ENCODE measurements at places on chromosomes 13 and 19.

DNA sequence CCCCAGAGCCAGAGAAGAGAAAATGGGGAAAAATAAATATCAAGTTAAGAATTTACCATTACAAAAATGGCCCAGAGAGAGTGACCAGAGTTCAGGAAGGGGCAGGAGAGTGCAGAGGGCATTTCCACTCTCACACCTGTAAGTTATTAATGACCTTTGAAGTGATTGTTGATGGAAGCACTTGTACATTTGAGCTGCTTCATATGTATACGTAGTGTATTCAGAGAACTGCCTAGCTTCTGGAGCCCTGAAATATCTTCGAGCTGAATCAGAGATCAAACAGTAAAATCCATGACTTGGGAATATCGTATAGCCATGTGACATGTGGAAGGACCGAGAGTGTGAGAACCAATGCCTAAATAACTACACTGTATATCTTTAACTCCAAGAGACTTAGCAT, 49.2 kb upstream of the PCCA start:
- DNase-seq = no peak

GRCh38 chr13:23007426-23007825, 173.4 kb upstream of the SGCG start:
- DNase-seq = no peak

DNA sequence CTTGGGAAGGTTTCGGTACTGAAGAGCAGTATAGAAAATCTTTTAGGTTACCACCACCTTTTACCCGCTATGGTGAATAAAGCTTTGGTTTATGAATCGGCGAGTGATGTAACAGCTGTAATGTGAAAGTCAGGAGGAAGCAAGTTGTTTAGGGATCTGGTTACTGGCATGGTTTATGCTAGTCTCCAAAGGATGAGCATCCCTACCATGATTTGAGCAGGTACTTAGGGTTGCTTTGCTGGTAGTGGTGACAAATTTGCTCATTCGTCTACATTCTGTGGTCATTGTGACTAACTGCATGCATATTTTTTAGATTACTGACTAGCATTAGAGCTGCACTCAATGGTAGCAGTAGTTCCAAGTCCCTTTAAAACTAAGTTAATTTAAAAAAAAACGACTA, 104.1 kb downstream of the FRY start:
- no peak for DNase-seq

- no peak for DNase-seq
These were observed 58.5 kb upstream of the SLITRK1 start for GRCh38 chr13:83940742-83941141.

- no peak for DNase-seq
These were observed 213.5 kb downstream of the DLEU7 start for GRCh38 chr13:50629966-50630365.

DNA sequence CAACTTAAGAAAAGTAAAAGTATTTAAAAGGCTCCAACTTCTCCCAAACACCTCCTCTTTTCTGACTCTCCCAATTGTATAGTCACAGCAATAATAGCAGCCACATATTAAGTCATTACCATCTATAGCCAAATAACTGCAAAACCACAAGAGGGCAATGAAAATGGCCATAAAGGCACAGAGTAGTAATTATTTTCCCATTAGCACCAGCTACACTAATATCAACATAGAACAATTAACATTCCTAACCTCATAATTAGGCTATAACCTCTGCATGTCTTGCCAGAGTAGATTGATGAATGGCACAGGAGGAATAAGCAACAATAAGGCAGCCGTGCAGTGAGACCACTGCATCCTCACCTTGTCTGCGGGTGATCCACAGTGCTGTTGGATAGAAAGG, 226.4 kb upstream of the SERP2 start:
- DNase-seq = no peak

GRCh38 chr19:12828494-12828893, 5.9 kb downstream of the RTBDN start:
- no peak for DNase-seq

DNA sequence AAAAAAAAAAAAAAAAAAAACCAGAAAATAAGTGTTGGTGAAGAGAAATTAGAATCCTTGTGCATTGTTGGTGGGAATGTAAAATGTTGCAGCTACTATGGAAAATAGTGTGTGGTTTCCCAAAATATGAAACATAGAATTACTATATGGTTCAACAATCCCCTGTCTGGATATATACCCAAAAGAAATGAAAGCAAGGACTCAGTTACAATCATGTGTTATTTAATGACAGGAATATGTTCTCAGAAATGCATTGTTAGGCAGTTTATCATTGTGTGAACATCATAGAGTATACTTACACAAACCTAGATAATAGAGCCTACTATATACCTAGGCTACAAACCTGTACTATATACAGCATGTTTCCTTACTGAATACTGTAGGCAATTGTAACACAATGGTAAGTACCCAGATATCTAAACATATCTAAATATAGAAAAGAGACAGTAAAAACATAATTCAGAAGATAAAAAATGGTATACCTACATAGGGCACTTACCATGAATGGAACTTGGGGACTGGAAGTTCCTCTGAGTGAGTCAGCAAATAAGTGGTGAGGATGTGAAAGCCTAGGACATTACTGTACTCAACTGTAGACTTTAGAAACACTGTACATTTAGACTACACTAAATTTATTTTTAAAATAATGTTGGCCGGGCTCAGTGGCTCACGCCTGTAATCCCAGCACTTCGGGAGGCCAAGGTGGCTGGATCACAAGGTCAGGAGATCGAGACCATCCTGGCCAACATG, 25.7 kb upstream of the SLC7A1 start:
- no peak for DNase-seq

- no peak for DNase-seq
These were observed 63.4 kb upstream of the LRCH1 start for GRCh38 chr13:46489586-46490023.

- DNase-seq = no peak
These were observed 754 bp upstream of the CHERP start for GRCh38 chr19:16542910-16543472.

GRCh38 chr19:38370299-38370698, 4.1 kb upstream of the PSMD8 start:
- DNase-seq = no peak

DNA sequence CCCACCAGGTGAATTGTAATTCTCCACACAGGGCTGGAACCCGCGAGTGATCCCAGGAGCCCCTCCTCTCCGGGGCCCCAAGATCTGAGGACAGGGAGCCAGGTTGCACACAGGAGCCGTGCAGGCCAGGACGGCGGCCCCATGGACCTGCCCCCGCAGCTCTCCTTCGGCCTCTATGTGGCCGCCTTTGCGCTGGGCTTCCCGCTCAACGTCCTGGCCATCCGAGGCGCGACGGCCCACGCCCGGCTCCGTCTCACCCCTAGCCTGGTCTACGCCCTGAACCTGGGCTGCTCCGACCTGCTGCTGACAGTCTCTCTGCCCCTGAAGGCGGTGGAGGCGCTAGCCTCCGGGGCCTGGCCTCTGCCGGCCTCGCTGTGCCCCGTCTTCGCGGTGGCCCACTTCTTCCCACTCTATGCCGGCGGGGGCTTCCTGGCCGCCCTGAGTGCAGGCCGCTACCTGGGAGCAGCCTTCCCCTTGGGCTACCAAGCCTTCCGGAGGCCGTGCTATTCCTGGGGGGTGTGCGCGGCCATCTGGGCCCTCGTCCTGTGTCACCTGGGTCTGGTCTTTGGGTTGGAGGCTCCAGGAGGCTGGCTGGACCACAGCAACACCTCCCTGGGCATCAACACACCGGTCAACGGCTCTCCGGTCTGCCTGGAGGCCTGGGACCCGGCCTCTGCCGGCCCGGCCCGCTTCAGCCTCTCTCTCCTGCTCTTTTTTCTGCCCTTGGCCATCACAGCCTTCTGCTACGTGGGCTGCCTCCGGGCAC, 3.9 kb downstream of the FFAR1 start:
- no peak for DNase-seq

- DNase-seq = no peak
These were observed 145.0 kb downstream of the TNFRSF19 start for GRCh38 chr13:23715092-23715761.

- no peak for DNase-seq
These were observed 167.5 kb upstream of the TSHZ3 start for GRCh38 chr19:31516756-31517155.

DNA sequence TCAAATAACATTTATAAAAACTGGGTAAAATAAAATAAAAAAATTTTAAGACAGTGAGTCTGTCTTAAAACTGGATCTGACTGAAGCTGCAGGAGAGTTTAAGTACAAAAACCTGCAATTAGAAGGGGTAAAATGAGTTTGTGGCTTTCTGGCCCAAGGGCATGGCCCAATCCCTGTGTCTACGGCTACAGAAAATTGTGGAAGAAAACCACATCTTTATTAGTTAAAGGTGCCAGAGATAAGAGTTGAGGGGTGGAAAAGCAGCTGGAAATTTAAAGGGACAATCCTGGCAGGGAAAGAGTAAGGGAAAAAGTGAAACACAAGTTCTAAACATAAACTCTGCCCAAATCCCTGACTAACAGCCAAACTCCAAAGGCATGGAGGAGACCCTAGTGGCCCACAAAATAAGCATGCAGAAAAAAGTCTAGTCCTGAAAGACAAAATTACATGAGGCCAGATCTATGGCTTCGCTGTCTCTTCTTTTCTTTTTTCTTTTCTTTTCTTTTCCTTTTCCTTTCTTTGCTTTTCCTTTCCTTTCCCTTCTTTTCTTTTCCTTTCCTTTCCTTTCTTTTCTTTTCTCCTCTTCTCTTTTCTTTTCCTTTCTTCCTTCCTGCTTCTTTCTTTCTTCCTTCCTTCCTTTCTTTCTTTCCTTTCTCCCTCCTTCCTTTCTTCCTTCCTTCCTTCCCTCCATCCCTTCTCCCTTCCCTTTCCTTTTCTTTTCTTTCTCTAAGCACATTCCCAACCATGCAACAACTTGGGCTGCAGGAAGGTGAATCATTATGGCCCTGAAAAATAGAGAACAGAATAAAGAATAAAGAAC, 23.5 kb upstream of the DLEU7 start:
- DNase-seq = no peak

- DNase-seq = no peak
These were observed 327.3 kb downstream of the COG6 start for GRCh38 chr13:39982745-39983144.

- no peak for DNase-seq
These were observed 189.5 kb upstream of the SLC10A2 start for GRCh38 chr13:103255587-103256301.

GRCh38 chr13:100738176-100738855, 63.7 kb upstream of the TMTC4 start:
- no peak for DNase-seq

DNA sequence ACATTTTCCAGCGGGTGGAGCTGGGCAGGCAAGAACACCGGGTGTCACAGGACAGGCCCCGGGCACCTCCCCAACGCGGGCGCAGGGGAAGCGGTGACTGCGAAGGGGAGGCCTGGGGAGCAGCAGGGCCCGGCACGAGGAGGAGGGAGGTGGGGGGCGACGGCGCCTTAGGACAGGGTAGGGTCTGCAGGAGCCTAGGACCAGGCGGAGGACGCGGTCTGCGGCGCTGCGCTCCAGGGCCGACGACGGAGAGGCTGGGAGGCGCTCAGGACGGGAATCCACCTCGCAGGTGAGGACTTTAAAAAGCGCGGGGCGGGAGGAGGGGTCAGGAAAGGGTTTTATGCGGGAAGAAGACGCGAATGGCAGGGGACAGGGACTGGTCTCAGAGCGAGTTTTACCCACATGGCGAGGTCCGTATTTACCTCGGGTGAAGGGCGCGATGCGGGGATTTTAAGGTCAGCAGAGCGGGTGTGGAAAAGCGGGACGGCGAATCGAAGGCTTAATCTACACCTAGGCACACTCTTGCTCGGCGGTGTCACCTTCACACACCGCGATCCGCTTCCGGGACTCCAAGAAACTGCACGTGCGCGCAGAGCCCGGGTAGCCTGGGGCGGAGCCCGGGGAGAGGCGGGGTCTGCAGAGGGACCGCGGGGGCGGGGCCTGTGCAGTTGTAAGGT, 13.5 kb downstream of the ERVV-2 start:
- DNase-seq = no peak

DNA sequence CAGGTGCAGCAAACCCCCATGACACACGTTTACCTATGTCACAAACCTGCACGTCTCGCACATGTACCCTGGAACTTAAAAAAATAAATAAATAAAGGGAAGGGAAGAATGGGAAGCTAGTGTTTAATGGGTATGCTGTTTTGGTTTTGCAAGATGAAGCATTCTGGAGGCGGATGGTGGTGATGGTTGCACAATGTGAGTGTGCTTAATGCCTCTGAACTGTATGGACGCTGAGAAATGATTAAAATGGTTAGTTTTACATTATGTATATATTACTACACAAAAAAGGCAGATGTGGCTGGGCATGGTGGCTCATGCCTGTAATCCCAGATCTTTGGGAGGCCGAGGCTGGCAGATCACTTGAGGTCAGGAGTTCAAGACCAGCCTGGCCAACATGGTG, 17.8 kb downstream of the NFILZ start:
- no peak for DNase-seq

- DNase-seq = no peak
These were observed 224.4 kb downstream of the OXGR1 start for GRCh38 chr13:96769874-96770273.

DNA sequence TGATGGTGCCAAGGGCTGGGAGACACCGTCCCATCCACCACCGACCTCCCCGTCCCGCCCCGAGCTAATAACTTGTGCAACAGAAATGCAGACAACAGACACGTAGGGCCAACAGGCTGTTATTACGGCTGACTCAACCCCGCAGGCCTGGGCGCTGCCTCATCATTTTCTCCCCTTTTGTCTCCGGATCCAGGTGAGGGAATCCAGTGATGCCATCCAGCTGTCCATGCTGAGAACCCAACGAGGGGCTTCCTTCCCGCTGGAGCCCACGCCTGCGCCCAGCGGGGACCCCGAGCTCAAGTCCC, 6.4 kb upstream of the DIRAS1 start:
- DNase-seq = no peak

GRCh38 chr13:21544515-21544914, 59.5 kb downstream of the MICU2 start:
- DNase-seq = no peak

GRCh38 chr13:32504876-32505275, 33.7 kb downstream of the N4BP2L2 start:
- no peak for DNase-seq

DNA sequence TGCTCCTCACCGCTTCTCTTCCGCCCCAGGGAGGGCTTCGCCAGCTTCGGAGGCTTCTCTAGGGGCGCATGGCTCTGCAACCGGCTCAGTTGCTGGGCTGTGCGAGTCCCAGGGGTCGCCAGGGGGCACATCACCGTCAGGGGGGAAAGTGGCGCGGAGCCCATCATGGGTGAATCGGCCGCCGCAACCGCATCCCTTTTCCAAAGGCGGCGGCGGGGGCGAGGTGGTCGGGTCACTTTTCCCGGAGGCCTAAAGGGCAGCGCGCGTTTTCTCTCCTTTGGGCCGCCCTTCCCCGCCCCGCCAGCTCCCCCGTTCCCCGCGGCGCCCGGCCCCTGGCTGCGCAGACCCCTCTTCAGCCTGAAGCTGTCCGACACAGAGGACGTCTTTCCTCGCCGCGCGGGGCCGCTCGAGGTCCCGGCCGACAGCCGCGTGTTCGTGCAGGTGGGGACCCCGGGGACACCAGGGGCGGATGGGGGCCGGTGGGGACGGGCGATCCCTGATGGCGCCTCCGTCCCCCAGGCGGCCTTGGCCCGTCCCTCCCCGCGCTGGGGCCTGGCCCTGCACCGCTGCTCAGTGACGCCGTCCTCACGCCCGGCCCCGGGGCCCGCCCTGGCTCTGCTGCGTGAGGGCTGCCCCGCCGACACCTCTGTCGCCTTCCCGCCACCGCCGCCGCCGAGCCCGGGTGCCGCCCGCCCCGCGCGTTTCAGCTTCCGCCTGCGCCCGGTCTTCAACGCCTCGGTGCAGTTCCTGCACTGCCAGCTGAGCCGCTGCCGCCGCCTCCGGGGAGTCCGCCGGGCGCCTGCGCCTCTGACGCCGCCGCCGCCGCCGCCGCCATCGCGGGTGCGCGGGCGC, 1.7 kb downstream of the TGFBR3L start:
- no peak for DNase-seq

- no peak for DNase-seq
These were observed 5.3 kb downstream of the KCNN1 start for GRCh38 chr19:17972230-17972629.
